ENCODE measurements at places on chromosomes 3 and 15.

- DNase-seq = peak; percentile 91
Measured at GRCh38 chr15:58933281-58934113, at the start of gene SLTM. Gene SLTM, minus strand, starts transcription at chr15:58933679. Its CDS starts 114 bp downstream, at chr15:58933565.

DNA sequence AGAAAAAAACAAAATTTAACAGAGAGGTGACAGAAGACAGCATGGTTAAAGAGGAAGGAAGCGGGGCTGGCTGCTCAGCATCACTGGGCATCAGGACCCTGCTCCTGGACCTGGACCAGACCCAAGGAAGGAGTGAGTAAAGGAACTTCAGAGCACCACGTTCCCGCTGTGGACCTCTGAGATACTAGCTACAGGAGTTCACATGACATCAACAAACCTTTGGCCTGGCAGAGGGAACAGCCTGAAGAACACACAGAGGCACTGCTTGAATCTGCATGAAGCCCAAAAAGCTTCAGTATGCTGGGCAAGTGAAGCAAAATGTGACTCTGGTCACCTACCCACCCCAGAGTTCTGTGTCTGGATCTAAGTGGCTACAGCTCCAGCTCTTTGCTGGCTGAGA, 38.1 kb downstream of the SLC2A2 start:
- DNase-seq = no peak

DNA sequence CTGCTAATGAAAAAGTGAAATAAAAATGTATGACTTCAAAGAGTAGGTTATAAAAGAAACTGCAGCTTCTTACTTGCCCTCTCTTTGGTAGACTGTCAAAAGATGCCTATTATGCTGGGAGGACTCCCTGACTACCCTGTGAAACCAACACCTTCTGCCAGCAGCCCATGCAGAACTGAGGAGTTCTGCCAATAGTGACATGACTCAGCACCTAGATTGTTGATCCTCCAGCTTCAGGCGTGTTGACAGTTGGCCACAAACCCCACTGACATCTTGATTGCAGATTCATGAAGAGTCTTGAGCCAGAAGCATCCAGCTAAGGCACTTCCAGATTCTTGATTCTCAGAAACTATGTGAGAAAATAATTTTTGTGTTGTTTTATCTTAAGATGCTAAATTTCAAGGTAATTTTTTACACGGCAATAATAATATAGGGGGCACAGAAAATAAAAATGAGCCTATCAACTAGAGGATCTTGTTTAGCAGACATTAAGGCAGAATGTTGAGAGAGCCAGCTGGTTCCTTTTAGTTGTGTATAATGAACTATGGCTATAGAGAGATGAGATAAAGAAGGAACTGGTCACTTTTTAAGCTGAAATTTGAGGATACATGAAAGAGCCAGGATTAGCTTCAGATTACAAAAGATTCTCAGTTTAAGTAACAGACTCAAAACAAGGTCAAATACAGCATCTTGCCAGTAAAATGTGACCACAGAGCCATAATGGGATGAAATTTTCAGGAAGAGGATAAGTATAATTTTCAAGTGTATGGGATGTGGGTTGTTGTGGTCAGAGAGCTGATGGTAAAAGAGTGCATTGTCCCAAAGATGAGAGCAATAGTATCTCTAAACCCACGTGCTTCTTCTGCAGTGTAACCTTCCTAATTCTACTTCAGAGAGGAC, 588.7 kb upstream of the CBLB start:
- no peak for DNase-seq

DNA sequence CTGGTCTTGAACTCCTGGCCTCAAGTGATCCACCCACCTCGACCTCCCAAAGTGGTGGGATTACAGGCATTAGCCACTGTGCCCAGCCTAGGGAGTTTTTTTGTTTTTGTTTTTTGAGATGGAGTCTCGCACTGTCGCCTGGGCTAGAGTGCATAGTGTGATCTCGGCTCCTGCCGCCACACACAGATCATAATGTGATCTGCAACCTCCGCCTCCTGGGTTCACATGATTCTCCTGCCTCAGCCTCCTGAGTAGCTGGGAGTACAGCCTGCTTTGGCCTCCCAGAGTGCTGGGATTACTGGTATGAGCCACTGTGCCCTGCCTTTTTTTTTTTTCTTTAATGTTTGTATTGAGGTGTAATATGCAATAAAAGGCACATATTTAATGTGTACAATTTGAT, 78.2 kb downstream of the SMAD3 start:
- no peak for DNase-seq

- no peak for DNase-seq
Measured at GRCh38 chr3:140636406-140637138, 41.3 kb upstream of the TRIM42 start.

DNA sequence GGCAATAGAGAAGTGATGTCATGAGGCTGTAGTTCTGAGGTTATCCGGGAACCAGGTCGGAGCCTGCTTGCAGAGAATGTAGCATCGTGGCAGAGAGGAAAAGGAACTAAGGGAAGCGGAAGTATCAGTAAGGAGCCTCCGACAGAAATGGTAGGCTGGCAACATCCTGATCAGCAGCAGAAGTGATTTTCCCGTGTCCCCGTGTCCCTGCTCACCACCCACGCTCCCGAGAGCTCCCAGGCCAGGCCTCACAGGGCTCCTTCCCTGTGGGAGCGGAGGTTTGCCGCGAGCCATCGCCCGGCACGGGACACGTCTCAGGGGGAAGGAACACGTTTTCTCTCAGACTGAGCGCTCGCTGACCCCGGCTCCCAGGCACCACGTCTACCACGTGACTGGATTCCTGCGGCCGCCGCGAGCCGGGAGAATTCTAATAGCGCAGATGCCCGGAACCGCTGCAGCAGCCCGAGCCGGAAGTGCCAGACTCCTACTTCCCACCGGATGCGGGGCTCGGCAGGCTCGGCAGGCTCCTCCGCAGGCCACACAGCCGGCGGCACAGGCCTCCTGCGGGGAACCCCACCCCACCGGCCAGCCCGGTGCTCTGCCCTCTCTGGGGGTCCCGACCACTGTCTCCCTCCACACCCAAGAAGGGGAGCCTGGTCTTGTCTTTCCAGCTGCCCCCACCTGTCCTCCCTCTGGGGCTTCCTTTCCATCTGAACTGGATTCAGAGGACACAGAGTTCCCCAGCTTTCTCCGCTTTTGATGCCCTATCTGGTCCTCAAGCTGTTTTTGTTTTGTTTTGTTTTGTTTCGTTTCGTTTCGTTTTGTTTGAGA, 99.3 kb downstream of the BDH1 start:
- peak; percentile 56 for DNase-seq

DNA sequence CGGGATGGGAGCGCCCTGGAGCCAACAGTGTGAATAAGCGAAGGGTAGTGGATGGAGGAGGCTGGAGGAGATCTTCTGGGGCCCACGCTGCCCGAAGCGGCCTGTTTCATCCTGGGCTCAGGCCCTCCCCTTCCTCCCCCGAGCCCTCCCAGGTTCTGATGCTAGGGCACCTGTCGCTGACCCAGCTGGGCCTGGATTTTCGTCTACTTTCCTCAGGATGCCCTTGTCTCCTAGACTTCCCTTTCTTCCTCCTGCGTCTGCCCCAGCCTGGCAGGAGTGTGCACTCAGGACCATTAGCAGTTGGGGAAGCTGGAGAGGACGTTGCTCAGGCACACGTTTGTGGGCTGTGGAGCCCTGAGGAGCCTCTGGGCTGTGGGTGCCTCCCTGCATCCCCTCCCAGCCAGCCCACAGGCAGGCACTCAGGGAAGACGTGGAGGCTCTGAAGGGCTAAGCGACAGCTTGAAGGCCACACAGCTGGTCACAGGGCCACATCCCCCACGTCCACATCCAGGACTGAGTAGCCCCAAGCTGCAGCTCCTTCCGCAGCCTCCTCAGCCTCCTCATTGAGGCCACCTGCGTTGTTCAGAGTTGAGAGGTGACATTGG, 23.9 kb upstream of the PIGZ start:
- no peak for DNase-seq

DNA sequence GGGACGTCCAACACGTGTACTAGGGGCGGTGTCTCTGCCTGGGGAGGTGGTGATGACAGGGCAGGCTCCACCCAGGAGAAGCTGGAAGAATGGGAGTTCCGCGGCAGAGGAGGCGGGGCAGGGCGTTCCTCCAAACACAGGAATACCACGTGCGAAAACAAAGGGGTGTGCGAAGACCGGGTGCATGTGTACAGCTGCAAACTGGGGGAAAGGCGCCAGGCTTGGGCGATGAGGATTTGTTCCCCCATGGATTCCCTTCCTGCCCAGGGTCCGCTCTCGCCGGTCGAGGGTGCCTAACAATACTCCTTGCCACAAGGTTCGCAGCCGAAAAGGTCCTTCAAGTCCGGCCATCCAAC, 500 bp upstream of the ZSCAN2 start:
- peak; percentile 59 for DNase-seq

- DNase-seq = no peak
Measured at GRCh38 chr3:32780071-32780734, 37.6 kb upstream of the TRIM71 start.
